ENCODE measurements at places on chromosomes 16 and 17.
A peak's percentile ranks its signal among the peaks of the same experiment; 100 is the strongest.

DNA sequence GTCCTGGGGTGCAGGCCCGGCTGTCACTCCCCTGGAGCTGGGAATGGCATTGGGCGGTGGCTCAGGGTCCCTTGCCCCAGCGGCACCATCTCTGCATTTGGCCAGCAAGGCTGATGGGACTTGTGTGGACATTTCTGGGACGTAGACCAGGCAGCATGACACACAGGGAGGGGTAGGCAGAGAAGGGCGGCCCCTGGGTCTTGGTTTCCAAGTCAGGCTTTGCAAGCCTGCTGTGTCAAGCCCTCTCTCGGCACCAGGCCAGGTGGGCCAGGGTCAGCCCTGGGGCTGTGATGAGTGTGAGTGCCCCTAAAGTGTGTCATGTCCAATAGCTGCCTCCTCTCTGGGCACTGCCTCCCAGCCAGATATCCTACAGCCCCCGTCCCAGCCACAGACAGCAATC lies 335.2 kb downstream of the SEC14L1 start:
- DNase-seq: no peak

GRCh38 chr16:55501549-55502322 lies 7.1 kb upstream of the LPCAT2 start:
- DNase-seq: peak; percentile 6

DNA sequence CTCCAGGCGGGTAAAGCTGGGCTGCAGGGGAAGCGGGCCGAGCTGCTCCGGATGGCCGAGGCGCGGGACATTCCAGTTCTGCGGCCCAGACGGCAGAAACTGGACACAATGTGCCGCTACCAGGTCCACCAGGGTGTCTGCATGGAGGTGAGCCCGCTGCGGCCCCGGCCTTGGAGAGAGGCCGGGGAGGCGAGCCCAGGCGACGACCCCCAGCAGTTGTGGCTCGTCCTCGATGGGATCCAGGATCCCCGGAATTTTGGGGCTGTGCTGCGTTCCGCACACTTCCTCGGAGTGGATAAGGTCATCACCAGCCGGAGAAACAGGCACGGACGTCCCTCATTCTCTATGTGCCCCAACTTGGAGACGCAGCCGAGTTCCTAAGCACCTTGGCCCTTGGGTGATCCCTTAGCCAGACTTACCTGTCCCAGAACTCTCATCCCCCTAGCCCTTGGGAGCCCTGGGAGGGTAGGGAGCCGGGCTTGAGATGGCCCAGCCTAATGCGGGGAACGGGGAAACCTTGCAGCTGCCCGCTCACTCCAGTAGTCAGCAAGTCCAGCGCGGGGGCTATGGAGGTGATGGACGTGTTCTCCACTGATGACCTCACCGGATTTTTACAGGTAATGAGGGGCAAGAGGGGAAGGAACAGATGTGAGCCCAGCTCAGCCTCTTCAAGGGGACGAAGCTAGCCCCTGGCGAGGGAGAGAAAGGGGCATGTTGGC lies 806 bp downstream of the MRM1 start:
- DNase-seq: peak; percentile 58

DNA sequence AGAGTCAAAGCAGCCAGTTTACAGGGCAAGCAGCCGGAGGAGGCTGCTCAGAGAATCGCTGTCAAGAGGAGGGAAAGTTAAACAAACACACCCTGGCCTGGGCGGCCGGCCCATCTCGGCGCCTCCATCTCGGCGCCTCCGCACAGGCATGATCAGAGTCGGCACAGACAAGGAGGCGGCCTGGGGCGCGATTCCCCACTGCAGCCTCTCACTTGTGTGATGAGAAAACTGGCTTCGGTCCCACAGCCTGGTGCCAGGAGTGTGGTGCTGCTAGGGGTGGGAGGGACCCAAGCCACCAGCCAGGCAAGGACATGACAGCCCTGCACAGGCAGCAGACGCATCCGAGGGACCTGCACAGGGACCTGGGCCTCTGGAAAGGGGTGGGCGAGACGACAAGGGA lies 17.7 kb downstream of the SLC38A10 start:
- DNase-seq: no peak

DNA sequence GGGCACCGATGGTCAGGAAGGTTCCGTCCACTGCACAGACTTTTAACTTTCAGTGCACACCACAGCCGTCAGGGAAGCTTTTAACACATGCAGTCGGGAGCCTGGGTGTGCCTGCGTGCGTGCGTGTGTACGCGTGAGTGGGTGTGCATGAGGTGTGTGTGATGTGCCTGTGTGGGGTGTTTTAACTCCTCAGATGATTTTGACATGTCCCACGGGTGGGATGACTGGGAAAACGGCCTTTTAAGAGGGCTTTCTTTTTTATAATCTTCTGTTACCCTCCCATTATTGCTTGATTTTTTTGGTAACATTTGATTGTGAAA lies 152.7 kb upstream of the CHMP6 start:
- no peak for DNase-seq

Measured in NCI-H82 (cell line).